ENCODE measurements at places on chromosomes 1 and 21. TPM values are rescaled to one million over a fixed set of nuclear protein-coding genes. Genes with fewer than 3 reads are reported as not detected.

- no peak for DNase-seq
Measured at GRCh38 chr1:74368335-74368734, 133.1 kb downstream of the TNNI3K start.

BEST4 gene
- not detected for total RNA-seq

GRCh38 chr1:115596080-115596780 lies 45.5 kb upstream of the VANGL1 start:
- DNase-seq: no peak

- no peak for DNase-seq
Measured at GRCh38 chr1:6191968-6192367, 7.4 kb downstream of the RPL22 start.

- no peak for DNase-seq
Measured at GRCh38 chr1:9586147-9586766, 2.5 kb upstream of the TMEM201 start.

ANKRD13C gene
- total RNA-seq: 28.7 TPM

- peak; percentile 29 for DNase-seq
Measured at GRCh38 chr1:47934243-47934805, 62.9 kb downstream of the TRABD2B start.

DNA sequence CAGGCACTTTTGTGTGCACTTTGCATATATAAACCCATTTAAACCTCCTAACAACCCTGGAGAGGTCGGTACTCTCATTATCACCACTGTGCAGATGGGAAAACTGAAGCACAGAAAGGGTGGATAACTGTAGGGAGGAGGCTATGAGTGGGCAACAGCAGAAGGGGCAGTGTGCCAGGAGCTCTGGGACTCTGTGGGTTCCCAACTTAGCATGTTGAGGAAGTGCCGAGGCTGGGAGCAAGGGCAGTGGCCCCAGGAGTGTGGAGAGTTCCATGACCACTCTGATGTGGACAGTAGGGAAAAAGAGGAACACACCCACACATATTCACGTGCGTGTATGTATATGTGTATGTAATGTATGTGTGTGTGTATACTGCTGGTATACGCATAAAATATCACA lies 25.7 kb upstream of the KCNC4 start:
- no peak for DNase-seq

Data from thyroid gland (tissue), 4 donors.